ENCODE measurements at places on chromosomes 7 and 10. TPM values are rescaled to one million over a fixed set of nuclear protein-coding genes. Genes with fewer than 3 reads are reported as not detected.

EBF3 gene
- total RNA-seq, result 3.6 TPM

- DNase-seq, result no peak
These were observed 7.3 kb downstream of the SKAP2 start for GRCh38 chr7:26857170-26857505.

GNG11 gene
- total RNA-seq, result 20.5 TPM

- DNase-seq, result no peak
These were observed 16.5 kb upstream of the DDIT4 start for GRCh38 chr10:72257051-72257892.

WDR86 gene
- total RNA-seq, result 5.4 TPM

DNA sequence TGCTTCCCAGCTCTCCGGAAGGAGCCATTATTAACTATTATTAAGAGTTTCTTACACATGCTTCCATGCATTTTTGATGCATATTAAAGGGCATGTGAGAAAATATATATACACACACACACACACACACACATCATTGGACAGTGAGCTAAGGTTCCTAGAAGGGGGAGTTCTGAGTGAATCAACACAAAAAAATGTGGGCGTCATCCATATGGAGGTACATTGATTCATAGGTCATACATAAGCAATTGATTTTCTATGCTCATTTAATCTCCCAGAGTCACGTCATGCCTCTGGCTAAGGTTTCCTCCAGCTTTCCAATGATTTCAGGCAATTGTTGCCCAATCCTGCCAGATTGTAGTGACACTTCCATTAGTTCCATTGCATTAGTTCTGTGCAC, 269.4 kb downstream of the DNAJB9 start:
- no peak for DNase-seq

DNA sequence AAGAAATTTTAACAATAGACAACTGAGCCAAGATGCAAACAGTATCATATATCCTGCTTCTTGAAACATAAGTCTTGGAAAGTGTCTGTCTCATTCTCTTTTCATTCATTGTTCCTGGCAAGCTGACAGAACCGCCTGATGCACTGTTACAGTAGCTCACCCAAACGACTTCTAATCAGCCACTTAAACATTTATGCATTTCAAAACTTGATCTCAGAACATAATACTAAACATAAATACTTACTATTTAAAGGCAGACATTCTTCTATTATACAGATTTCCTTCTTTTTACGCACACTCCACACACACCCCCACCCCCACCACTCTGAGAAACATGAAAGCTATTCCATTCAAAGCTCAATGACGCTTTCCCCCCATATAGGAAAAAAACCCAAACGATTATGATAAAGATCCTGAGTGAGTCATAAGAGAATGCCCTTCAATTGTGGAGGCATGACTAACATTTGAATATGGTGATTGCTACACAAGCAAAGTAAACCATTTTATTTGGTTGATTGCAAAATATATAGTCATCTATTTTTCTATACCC, 30.5 kb downstream of the SHTN1 start:
- DNase-seq, result no peak

GRCh38 chr7:21971780-21972396, 26.2 kb upstream of the CDCA7L start:
- peak; percentile 21 for DNase-seq

GRCh38 chr7:26191233-26191973, 9.1 kb downstream of the HNRNPA2B1 start:
- DNase-seq, result no peak

EGFR gene
- total RNA-seq, result 125 TPM

- DNase-seq, result no peak
These were observed 315.7 kb downstream of the TNS3 start for GRCh38 chr7:47266131-47266706.

DNA sequence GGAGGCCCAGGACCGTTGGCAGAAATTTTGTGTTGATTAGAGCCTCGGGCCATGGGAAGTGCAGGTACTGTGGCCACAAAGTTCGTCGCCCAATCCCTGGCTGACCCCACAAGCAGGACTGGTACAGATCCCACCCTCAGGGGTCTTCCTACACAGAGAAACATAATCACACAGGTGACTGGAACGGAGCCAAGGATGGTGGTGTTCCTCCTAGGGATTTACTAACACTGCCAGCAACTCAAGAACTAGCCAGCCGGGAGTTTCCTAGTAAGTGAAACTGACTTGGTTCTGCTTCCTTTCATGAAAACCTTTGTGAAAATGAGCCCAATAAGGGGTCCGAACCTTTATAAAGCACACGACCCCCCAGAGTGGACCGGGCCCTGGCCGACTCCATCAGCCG, 5.7 kb downstream of the CUX1 start:
- DNase-seq, result no peak

DNA sequence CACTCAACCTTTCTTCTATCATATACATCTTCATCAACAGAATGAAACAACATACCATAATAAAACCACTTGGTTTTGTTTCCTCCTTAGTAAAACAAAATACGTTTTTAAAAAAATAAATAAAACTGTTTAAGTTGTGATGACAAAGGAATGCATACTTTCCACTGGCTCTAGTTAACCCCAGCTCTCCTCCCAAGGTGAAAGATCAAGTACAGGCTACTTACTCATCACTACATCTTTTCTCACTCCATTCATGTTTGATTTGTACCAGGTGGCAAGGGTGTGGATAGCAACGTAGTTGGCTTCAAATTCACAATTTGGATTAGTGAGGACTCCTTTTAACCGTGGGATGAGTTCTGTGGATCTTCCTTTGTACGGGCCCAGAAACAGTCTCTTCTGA, 14.7 kb downstream of the OGA start:
- no peak for DNase-seq

DNA sequence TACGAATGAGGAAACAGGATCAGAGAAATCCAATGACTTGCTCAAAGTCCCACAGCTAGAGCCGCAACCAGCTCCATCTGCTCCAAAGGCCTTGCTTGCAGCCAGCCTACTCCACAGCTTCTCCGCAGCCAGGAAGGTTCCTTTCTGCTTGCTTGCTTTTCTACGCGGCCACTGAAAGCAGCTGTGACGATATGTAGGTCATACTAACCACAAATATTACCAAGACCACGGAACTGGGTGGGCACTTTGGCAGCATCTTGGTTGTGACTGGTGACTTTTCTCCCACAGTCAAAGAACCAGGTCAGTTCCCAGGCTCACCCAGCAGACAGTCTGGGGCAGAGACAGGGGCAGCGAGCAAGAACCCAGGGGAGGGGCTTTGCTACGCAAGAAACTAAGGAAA, 86.4 kb downstream of the FAM53B start:
- no peak for DNase-seq

VWDE gene
- total RNA-seq, result not detected

- DNase-seq, result no peak
These were observed 501.5 kb downstream of the LRMDA start for GRCh38 chr10:75932921-75933320.

GRCh38 chr7:101858437-101859385, 41.3 kb downstream of the CUX1 start:
- DNase-seq, result no peak

ZCWPW1 gene
- 4.7 TPM for total RNA-seq

- DNase-seq, result no peak
These were observed 5.1 kb downstream of the RAPGEF5 start for GRCh38 chr7:22351878-22352277.

DNA sequence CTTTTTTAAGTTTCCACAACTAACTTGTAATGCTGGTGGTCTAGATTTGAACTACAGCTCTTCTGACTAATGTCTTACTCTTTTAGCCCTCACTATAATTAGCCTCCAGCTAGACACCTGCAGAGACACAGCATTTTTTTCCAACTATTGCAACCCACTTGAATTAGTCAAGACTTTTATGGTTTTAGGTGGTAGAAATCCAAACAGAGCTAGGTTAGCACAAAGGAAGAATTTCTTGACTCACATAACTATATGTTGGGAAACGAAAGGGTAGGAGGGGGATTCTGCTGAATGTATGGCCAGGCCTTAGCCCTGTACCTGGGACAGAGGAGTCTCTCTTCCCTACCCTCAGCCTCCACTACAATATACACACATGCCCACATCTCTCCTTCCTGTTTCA, 586.1 kb downstream of the INHBA start:
- no peak for DNase-seq

GRCh38 chr7:121204537-121204936, 124.3 kb upstream of the WNT16 start:
- no peak for DNase-seq

DNA sequence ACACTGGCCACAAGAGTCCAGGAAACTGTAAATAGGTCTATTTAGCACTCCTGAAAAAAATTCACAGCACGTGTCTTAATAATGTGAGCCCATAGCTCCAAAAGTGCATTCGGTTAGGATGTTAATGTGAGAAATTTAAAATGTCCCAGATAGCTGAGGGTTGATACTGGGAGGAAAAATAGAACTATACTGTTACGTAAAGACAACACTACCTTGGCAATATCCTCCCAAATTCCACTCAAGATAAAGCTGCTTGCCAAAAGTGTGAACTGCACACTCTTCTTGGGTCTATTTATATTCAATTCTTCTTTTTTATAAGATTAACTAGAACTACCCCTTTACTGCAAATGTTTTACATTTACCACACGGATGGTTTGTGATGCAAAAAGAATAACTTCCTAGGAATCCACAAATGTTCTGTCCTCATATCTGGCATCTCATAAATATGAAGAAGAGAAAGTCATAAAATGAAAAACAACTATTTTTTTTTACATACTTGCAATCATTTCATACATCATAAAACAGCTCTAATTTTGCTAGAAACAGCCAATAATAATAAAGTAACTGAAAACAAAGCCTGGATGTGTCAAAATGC, 10.4 kb downstream of the RAB11FIP2 start:
- DNase-seq, result no peak

PPP1R17 gene
- total RNA-seq, result not detected

WNT16 gene
- total RNA-seq, result 0.23 TPM

ASAH2 gene
- total RNA-seq, result 0.63 TPM

CCDC172 gene
- not detected for total RNA-seq

DNA sequence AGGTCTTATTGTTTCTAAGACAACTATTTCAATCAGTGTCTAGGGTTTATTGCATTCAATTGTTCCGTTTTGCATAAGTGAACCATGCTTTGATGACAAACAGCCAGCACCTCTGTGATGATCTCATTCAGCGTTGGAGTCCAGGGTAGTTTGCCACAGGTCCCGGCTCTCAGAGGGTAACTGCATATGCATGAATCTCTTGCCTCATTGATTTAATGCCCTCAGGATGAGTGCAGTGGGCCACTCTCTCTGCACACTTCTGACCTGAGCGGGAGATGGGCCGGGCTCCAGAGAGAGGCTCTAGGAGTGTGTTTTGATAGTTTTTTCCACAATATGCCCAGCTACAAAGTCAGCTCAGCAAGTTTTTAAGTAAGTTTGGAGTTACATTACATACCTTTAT, 83.9 kb downstream of the HECW1 start:
- DNase-seq, result no peak

GRCh38 chr10:132716691-132717490, 69.1 kb downstream of the NKX6-2 start:
- no peak for DNase-seq

GRCh38 chr10:4450981-4451908, 374.8 kb upstream of the AKR1E2 start:
- DNase-seq, result no peak

LRIT1 gene
- not detected for total RNA-seq

BCL7B gene
- 131 TPM for total RNA-seq

DNA sequence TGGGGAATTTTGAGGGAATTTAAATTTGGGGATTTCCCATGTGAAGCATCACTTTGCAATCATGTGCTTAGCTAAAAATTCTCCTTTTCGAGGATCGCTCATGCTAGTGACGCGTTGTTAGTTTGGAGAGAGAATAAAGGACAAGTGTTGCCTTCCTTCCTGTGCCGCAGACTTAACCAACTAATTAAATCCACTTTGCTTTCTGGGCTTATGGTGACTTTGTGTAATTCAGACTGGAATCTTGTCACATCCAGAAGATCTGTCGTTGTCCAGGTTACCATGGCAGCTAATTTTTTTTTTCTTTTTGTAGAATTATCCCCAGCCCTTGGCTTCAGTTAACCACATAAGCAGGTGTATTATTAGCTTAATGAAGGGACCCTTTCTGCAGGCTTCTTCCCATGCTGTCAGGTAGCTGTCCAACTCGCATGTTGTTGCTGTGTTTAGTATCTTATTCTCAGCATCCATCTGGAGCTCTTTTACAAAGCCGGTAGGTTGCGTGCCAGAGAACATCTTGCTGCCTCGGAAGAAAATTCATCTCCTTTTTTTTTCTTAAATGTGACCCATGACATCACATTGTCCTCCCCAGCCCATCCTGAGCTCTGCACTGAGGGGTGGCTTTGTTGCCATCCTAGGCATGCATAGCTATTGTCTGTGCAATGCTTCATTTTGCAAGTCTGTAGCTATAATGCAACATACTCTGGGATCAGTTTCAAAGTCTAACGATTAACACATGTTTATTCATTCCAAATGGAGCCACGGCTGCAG, 47.2 kb upstream of the NRP1 start:
- no peak for DNase-seq

- peak; percentile 75 for DNase-seq
These were observed 108.0 kb downstream of the SPAG6 start for GRCh38 chr10:22453320-22453719.

GRCh38 chr10:7159928-7160327, 250.9 kb downstream of the SFMBT2 start:
- no peak for DNase-seq

DNA sequence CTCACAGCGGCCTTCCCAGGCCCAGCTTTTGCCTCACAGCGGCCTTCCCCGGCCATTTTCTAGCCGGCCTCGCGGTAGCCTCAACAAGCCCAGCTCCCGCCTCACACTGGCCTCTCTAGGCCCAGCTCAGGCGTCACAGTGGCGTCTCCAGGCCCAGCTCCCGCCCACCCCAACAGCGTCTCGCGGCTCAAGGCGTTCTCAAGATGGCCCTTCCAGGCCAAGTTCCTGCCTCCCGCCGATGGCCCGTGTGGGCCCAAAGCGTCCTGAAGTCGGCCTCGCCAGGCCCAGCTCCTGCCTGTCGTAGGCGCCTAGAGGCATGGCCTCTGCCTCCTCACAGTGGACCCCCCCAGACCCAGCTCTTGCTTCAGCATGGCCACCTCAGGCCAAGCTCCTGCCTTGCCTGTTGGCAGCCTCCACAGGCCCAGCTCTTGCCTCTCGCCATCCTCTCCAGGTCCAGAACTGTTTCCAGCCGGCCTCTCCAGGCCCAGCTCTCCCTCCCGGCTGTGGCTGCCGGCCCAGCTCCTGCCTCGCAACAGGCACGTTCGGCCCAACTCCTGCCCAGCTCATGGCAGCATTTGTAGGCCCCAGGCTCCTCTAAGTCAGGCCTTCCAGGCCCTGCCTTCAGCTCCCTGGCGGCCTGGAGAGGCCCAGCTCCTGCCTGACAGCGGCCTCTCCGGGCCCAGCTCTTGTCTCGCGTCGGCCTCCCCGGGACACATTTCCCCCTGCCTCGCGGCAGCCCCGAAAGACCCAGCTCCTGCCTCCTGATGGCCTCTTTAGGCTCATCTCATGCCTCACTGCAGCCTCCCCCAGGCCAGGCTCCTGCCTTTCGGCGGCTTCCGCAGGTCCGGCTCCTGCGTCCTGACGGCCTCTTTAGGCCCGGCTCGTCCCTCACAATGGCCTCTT, 18.8 kb upstream of the TMEM248 start:
- DNase-seq, result no peak

SFTPA1 gene
- 11.9 TPM for total RNA-seq

HTR5A gene
- not detected for total RNA-seq

- no peak for DNase-seq
These were observed 327.5 kb upstream of the PLXDC2 start for GRCh38 chr10:19488592-19489280.

Measured in esophagus muscularis mucosa (tissue), 4 donors.